Upper lobe of left lung (tissue), 6 donors: ENCODE measurements at places on chromosomes 16 and 17.
A peak's percentile ranks its signal among the peaks of the same experiment; 100 is the strongest.

DNA sequence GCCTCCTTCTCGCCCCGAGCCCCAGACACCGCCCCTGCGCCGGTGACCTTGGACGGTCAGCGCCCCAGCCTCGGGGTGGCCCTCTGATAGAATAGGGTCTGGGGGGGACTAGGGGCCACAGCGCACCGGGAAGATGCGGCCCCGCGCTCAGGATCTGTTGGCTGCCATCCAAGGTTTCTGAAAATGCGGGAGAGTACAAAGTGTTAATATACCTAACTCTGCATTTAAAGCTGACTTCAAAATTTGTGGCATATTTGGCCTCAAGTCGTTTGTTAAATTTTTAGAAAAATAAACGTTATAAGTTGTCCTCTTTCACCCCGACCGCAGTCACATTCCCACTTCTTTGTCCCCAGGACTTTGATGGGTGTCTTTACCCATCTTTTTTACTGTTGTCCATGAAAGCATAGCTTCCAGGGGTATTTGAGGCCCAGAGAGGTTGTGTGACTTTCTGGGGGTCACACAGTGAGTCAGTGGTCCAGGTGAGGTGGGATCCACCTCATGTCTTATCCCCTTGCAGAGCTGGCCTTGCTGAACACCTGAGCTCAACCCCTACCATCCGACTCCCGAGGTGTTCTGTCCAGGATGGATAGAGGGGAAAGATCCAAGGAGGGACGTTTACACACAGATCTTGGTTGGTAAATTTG is 796 bp downstream of the NT5M start:
- DNase-seq = no peak

GRCh38 chr16:12570046-12570618 is 233.6 kb downstream of the CPPED1 start:
- DNase-seq = no peak

DNA sequence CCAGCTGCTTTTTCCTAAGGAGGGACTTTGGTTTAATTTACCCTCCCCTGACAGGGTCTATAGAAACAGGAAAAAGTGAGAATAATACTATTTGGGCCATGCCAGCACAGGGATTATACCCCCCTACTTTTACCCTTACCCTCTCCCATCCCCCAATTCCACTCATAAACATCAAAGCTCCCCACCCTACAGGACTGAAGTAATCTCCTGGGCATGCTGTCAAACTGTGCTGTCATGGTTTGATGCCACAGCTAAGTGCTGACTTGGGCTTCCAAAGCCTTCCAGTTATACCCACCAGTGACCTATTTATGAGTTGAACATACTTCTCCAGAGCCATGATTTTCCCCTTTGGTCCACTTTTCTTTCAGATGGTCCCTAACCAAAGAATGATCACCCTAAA is 12.8 kb downstream of the PHF12 start:
- no peak for DNase-seq

GRCh38 chr17:35129154-35129972 is 7.9 kb downstream of the FNDC8 start:
- DNase-seq = no peak

GRCh38 chr17:82222816-82223215 is 6.0 kb upstream of the SLC16A3 start:
- DNase-seq = peak; percentile 50

DNA sequence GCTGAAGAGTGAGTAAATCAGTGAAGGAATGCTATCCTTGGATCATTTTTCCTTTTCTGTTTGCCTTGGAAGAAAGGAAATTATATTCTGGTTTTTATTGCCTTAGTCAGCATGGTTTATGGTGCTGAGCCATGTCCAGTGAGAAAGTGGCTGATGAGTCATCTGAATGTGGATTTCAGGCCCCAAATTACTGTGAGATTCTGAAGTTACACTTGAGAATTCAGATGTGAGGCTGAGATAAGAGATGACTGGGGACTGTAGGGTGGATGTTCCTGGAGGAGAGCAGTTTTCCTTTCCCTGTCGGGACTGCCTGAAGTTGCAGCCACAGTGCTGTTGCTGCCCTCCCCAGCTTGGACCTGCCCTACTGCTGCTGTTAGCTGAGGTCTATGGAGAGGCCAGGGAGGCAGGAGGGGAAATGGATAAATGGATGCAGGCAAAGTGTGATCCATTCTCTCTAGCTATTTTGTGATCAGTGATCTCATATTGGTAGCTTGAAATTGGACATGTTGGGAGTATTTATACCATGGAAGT is 4.2 kb upstream of the MAP3K14 start:
- no peak for DNase-seq

- DNase-seq = no peak
Observed at GRCh38 chr17:79646721-79647455, 36.0 kb upstream of the RBFOX3 start.

GRCh38 chr17:76969598-76970172 is 101.5 kb downstream of the MGAT5B start:
- DNase-seq = peak; percentile 30

DNA sequence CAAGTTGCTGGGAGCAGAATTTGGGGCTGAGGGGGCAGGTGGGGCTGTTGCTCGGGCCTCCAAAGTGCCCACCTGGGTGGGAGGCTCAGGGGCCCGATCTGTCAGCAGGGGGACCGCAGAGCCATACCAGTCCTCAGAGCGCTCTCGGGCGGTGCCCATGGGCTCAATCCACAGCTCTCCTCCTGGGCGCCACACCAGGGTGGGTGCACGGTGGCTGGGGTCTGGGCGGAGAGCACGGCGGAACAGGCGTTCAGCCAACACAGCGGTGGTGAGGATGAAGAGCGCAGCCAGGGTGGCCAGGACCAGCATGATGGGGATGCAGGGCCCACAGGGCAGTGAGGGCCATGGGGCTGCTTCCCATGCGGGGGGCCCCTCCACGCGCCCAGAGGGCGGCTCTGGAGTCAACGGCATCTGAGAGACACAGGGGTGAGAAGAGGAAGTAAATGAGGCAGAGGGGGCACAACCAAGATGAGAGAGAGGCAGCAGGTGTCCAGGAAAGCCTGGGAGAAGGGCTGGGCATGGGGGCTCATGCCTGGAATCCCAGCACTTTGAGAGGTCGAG is 1.2 kb downstream of the C16orf54 start:
- DNase-seq = no peak

GRCh38 chr17:40563220-40564052 is 1.8 kb downstream of the CCR7 start:
- no peak for DNase-seq

DNA sequence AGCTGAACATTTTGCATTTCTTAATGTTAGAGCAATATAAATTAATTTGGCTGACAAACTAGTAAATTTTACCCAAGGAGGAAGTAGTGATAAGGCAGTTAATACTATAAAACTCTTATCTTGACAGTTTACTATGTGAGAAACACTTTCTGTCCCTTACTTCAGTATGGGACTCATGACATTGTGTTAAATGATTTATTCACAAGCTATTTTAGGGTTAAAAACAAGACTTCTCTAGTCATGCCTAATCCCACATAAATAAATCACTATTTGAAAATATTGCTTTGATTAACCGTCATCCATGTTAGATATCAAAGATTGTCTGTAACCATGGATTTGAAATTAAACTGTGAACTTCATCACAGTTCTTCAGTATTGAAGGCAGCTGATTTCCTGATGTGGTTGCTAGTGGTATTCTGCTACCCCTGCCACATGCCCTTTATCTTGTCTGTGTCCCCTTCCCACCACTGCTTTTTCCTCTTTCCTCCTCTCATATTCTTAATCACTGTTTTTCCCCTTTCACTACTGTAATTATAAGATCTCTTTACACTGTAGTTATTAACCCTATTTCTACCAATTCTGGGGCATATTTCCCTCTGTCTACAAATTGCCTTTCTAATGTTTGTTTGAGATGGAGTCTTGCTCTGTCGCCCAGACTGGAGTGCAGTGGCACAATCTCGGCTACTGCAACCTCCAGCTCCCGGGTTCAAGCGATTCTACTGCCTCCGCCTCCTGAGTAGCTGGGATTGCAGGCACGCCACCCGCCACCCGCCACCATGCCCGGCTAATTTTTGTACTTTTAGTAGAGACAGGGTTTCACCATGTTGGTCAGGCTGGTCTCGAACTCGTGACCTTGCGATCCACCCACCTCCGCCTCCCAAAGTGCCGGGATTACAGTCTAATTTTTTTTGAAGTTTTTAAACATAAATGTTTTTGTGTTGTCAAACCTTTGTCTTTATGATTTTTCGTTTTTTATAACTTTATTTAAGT is 95.6 kb downstream of the STXBP4 start:
- no peak for DNase-seq

DNA sequence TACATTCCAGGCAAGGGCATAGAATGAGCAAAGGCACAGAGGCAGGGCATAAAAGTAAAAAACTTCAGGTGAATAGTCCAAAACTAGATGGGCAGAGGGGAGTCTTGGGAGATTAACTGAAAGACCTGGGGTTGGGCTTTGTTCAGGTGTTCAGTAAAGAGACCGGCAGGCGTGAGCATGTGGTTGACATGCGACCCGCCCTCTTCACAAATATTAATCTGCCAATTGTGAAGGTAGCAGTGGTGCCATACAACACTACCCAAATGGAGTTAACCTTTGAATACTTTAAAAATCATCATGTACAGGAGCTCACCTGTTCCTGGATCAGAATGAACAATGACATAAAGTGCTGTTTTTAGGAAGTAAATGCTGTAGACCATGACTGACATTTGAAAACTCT is 225.5 kb downstream of the LGALS9B start:
- DNase-seq = no peak

DNA sequence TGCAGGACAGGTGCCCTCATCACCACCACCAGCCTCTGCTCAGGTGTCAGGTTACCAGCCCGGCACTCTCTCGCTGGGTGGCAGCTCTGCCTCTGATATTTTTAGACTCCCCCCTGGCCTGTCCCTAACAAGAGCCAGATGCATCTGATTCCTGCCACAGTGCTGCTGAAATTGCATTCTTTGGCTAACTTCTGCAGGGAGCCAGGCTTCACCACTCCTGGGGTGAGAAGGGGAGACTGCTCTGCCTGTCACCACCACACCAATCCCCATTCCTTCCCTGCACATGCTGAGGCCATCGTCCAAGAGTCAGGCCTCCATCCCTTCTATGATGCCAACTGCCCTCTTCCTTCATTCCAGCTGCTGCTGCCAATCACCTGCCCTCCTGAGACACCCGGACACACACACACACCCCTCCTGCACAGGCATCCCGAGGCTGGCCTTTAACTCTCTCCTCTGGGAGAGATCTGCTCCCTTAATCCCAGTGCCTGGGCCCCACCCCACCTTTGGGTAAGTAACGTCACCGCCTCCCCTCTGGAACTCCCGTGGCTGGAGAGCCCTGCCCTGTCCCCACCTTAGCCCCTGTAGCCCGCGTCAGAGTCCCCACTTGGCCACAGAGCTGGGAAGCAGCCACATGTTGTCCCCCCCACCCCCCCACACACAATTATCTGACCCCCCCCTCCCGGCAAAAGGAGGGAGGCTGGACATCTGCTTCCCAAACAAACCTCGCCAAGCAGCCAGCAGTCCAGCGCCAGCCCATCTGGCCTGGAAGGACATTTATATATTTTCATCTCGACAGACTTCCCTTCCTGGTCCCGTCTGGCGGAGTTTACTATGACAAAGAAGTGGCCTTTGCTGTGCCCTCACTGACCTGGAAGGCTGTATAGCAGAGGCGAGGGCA is 2.8 kb downstream of the EMP2 start:
- no peak for DNase-seq
